ENCODE measurements at places on chromosomes 5 and 9.

GRCh38 chr5:157549283-157549629, 26.3 kb downstream of the ADAM19 start:
- DNase-seq, result no peak

GRCh38 chr5:32450952-32451351, 6.4 kb upstream of the ZFR start:
- no peak for DNase-seq

GRCh38 chr5:149803641-149804468, 73.7 kb downstream of the PPARGC1B start:
- no peak for DNase-seq

GRCh38 chr5:166045961-166046360, 2245.5 kb upstream of the WWC1 start:
- no peak for DNase-seq

GRCh38 chr5:98902733-98903132, 26.1 kb downstream of the CHD1 start:
- DNase-seq, result no peak

DNA sequence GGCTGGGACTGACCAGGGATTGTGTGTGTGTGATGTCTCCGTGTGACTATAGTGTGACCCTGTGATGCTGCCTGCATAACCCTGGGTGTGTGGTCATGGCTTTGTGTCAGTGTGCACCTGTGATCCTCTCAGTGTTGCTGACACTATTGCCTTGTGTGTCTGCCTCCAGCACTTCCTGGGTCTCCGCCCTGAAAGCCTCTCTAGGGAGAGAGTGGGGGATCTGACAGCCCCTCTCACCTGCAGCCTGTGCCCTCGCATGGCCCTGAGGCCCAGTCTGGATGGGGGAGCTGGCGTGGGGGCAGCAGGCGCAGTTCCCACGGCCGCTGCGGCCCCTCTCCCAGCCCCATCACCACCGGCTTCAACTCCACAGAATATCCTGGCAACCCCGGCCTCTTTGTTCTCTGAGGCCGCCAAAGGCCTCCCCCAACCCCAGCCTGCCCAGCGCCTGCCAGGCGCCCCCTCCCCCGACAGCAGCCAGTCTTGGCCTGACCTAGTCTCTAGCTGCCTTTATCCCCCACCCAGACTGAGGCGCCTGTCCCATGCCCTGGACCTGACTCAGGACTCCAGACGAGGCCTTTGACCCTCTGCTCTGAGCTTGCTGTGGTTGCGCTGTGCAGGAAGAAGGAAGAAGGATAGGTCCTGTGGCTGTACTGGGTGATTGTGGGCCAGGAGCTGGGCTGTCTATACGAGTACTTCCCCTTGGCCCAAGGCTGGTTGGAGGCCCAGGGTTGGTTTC, 38.7 kb downstream of the CXXC5 start:
- no peak for DNase-seq

- no peak for DNase-seq
These were observed 115.7 kb downstream of the MAN2A1 start for GRCh38 chr5:109805472-109805871.

- no peak for DNase-seq
These were observed 9.0 kb downstream of the OR2S2 start for GRCh38 chr9:35948901-35949318.

DNA sequence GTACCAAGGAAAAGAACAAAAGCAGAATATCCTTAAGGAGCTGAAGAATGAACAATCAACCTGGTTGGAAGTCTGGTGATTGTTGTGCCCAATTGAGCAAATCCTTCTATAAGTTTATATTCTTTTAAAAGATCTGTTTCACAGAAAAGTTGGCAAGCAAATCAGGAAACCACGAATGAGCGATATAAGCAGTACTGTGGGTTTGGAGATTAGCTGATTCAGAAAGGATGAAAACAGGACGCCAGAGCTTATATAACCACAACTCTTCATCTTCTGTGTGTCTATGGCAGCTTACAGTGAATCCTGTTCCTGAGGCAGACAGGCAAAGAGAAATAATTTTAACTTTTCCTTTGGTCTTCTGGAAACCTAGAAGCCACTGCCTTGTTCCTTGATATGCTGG, 61.7 kb downstream of the SLC38A9 start:
- DNase-seq, result no peak

- DNase-seq, result no peak
These were observed 59.1 kb downstream of the ABCA1 start for GRCh38 chr9:104868687-104869404.

- no peak for DNase-seq
These were observed 138.4 kb upstream of the DAPK1 start for GRCh38 chr9:87359264-87359663.

DNA sequence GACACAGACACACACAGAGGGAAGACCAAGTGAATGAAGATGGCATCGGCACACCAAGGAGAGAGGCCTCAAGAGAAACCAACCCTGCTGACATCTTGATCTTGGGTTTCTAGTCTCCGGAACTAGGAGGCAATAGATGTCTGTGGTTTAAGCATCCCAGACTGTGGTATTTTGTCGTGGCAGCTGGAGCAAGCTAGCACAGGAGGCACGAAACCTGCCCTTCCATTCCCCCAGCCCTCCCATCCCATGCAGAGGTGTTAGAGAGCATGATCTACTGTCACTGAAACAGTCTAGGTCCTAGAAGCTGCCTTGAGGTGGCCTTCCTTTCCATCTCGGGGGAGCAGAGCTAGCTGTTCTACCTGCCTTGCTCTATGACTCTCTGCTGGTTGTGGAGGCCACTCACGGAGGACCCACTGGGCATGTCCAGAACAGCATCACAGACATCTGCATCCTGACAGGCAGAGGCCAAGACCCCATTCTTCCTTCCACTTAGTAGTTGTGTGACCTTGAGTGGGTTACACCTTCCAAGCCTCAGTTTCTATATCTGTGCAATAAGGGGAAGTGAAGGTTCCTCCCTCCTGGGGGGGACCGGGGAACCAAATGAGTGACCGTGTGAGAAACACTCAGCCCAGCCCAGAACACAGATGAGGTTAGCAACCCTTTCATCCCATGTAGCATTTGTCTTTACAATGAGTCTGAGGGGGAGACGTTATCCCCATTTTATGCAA, 134.3 kb upstream of the BOD1 start:
- no peak for DNase-seq

DNA sequence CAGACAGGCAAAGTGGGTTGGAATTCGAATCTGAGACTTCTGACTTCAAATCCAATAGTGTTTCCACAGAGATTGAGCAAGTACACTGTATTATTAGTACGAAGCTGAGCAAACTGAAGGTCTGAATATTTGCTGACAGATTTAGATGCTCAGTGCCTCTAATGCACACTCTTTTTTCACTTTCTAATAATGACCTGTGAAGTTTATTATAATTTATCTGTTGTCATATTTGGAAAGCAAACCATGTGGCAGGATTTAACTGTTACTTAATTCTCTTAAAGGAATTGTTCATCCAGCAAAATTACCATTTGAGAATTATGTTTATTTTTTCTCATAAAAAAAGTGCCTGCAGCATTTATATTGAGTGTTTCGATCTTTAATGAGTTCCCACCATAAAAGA, 277.3 kb downstream of the DMRT2 start:
- no peak for DNase-seq

- DNase-seq, result no peak
These were observed 358.1 kb downstream of the CDK5RAP2 start for GRCh38 chr9:120221844-120222243.
